NCI-H446 (cell line): ENCODE measurements at places on chromosomes 12 and 14.

- DNase-seq, result no peak
These were observed 127.0 kb downstream of the TSPAN9 start for GRCh38 chr12:3204143-3204542.

DNA sequence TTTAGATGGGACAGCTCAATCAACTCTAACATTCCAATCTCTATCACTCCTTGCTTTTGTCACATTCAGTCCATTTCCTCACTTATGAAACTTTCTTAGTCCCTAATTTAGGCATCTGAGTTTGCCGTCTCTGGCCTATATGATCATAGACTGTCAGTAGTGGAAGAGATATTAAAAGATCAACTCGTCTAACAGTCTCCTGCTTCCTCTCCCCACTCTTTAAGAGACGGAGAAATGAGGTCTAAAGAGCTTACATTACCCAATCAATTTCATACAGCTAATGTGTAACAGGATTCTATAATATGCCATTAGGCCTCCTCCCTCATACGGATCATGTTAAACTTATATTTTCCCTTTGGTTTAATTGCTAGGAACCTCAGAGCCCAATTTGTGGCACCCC, 6.5 kb upstream of the ATP23 start:
- no peak for DNase-seq

GRCh38 chr12:72141381-72141780, 130.8 kb upstream of the TRHDE start:
- DNase-seq, result peak; percentile 12

GRCh38 chr12:14264778-14265177, 100.7 kb upstream of the ATF7IP start:
- no peak for DNase-seq

- peak; percentile 74 for DNase-seq
These were observed 2.6 kb upstream of the SOCS2 start for GRCh38 chr12:93569656-93570551.

GRCh38 chr12:49366096-49366651, 1.1 kb upstream of the SPATS2 start:
- DNase-seq, result no peak
